Activated CD4-positive, alpha-beta T cell treated with anti-CD3 and anti-CD28 coated beads, Interleukin-2, amount 10 ng/mL, durations not matched to agents 7 days and 5 days (primary cell): ENCODE measurements at places on chromosomes 7 and 10.

DNA sequence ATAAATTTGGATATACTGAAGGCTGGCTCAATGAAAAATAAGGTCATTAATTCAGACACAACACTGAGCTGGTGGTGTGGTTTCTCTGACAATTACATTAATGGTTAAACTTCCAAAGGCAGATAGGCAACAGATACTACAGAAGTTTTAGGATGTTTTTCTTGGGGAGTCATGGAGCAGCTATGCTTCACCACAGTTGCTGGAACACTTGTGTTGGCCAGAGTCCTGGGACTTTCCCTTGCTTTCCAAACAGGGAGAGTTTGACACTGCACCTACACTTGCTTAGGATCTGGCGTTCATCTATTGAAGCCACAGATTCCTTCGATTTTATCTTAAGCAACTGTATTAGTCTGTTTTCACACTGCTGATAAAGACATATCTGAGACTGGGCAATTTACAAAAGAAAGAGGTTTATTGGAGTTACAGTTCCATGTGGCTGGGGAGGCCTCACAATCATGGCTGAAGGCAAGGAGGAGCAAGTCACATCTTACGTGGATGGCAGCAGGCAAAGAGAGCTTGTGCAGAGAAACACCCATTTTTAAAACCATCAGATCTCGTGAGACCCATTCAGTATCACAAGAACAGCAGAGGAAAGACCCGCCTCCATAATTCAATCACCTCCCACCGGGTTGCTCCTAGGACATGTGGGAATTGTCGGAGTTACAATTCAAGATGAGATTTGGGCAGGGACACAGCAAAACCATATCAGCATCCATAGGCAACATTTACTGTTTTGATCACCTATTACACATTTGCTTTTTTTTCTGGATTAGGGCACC, 27.8 kb upstream of the TMEM178B start:
- H3K36me3 ChIP-seq: no peaks in the 10 kb centered on the region
- no peak overlapping the region for H3K27ac ChIP-seq
- peaks cover 26% of the 10 kb centered on the region for H3K27me3 ChIP-seq
- DNase-seq: no peak
- no peaks in the 10 kb centered on the region for H3K4me1 ChIP-seq

GRCh38 chr10:34175121-34175520, 640.0 kb downstream of the PARD3 start:
- H3K4me1 ChIP-seq: no peaks in the 10 kb centered on the region
- no peak for DNase-seq
- no peak overlapping the region for H3K4me3 ChIP-seq
- H3K36me3 ChIP-seq: no peaks in the 10 kb centered on the region
- no peak overlapping the region for H3K27ac ChIP-seq
- no peaks in the 10 kb centered on the region for H3K27me3 ChIP-seq

DNA sequence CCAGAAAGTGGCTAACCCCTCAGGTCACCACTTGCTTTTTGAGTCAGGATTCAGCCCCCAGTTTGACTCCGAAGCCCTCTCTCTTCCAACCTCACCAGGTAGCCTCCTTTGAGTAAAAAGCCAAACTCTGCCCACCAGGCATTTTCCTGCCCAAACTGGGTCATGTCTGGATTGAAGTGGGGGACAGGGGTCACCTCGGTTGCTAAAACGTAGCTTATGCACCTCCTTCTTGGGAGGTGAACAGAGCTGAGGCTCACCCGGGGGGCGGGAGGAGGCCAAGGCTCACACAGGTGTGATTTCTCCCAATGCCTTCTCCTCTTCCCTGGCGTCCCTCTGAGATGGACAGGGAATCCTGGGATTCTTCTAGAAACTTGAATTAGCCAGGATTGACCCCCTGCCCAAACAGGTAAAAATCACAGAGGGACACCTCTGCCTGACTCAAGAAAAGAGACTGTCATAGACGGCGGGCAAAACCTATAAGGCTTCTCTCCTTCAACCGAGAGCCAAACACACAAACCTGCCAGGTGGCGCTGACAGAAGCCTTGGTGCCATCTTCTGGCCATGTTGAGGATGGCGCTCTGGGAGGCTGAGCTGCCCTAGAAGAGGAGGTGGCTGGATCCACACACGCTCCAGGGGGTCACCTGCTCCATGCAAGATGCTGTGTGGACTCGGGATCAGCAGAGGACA, 51.6 kb downstream of the PRLHR start:
- no peaks in the 10 kb centered on the region for H3K36me3 ChIP-seq
- no peak overlapping the region for H3K4me3 ChIP-seq
- no peak overlapping the region for H3K27ac ChIP-seq
- peak; percentile 58 for DNase-seq

DNA sequence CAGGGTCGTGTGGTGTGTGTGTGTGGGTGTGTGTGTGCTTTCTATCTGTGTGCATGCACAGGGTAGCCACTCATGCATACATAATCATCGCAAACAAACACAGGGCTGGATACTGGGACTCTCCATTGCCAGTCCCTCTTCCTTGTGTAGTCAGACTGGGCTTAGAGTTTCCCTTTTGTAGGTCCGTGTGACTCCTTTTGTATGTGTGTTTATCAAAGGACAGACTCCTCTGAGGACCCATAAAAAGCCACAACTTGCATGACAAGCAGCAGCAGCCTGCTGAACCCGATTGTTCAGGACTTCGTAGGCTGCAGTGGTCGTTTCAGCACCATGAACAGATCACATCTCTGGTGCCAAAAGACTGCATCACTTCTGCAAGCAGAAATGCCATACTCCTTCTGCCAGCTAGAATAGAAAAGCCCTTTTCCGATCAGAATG, 895 bp downstream of the VSTM2A start:
- H3K27me3 ChIP-seq: peaks cover 36% of the 10 kb centered on the region
- DNase-seq: no peak
- no peak overlapping the region for H3K4me3 ChIP-seq
- H3K36me3 ChIP-seq: no peaks in the 10 kb centered on the region
- no peaks in the 10 kb centered on the region for H3K4me1 ChIP-seq

DNA sequence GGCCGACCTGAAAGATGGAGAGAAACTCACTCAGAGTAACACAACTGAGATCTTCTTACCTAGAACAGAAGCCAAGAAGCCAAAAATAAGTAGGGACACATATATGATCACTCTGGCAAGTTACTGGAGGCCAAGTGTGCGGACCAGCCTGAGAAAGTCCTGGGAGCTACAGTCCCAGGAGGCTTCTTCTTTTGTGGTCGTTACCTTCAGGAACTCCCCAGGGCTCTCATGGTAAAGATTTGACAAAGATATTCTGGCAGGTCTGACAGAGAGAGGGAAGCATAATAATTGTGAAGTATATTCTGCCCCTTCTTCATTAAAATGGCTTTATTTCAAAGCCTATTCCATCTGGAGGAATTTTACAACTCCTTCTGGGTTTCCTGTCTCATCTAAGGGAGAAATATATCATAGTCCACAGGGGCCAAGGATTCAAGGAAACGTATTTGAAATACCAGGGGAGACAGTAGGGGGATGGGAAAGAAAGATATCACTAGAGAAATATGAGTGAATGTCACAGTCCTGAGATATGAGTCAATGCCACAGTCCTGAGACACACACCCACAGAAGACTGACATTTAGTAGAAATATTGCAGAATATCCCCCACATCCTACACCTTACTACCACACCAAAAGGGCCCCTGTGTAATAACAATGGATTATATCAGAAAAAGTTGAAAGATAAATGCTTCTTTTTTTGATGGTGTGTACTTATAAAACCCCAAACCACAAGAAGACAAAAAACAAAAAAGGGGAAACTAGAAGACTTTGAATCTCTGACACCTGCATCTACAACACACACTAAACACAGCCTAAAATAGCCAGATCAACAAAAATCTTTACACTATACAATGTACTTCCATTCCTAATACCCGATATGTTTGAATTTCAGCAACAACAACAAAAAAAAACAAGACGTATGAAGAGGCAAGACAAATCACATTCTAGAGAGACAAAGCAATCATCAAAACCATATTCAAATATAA, 594.2 kb upstream of the NRG3 start:
- H3K4me1 ChIP-seq: no peaks in the 10 kb centered on the region
- H3K27ac ChIP-seq: no peak overlapping the region
- H3K27me3 ChIP-seq: no peaks in the 10 kb centered on the region
- no peak overlapping the region for H3K4me3 ChIP-seq
- no peak for DNase-seq
